SJSA1 (cell line): ENCODE measurements at places on chromosomes 13 and 19. TPM values are rescaled to one million over a fixed set of nuclear protein-coding genes. Genes with fewer than 3 reads are reported as not detected.

DNA sequence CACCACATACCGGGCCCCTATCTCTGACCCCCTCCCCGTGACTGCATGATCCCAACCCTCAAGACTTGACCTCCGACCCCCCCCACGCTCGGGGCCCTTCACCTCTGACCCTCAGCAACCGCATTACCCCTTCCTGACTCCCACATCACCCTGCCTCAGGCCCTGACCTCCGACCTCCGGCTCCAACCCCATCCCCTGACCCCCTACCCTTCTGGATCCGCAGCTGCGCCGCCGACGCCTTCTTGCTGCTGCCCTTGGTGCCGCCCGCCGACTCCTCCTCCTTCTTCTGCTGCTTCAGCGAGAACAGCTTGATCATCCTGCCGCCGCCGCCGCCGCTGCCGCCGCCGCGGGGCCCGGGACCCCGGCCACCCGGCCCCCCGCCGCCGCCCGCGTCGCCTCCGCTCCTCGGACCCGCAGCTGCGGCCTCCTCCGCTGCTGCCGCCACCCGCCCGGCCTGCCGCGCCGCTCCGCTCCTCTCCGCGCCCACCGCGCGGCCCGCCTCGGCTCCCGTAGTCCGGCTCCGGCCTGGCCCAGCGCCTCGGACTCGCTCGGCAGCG is at the start of gene UBE2M:
Gene UBE2M (minus strand): TSS at position 546 of the 557 bp plus-strand sequence. CDS start 230 bp downstream, at position 316.
- H3K4me3 ChIP-seq: peak within 1 kb of the TSS; percentile 69
- peak; percentile 62 for DNase-seq
- peaks cover 35% of the 10 kb centered on the region for H3K4me1 ChIP-seq
- peak within 1 kb of the TSS; percentile 89 for H3K27ac ChIP-seq
- H3K27me3 ChIP-seq: no peaks in the 10 kb centered on the region

DNA sequence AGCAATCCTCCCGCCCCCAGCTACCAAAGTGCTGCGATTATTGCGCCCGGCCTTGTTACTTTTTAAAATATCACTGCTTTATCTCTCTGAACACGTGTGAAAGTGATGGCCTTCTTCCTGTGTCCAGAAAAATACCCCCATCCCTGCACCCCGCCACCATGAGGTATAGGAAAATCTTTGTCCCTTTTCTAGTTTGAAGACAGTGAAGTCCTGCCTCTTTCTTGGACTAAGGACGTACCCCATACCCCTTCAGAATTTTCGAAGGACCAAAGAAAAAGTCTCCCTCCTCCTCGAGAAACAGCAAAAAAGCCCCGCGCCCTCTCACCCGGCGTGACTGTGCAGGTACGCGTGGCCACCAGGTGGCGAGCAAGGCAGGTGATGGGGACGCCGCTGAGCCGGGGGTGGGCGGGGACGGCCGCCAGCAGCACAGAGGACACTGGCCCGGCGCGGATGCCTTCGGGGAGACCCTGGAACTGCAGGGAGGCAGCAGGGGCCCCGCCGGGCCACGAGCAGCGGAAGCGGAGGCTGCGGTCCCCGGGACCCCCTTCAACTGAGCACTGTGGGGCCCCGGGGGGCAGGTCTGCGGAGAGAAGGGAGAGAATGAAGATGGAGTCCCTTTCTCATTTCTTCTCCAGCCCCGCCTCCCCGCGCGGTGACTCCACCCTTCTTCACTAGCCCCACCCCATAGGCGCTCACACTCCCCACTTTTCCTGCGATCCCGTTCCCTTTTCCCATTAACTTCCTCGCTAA is 3.2 kb downstream of the VSIG10L start:
- H3K27me3 ChIP-seq: peaks cover 8% of the 10 kb centered on the region; the same call in 1 of the 2 replicates
- no peak overlapping the region for H3K27ac ChIP-seq
- peak overlapping the region; percentile 48 for H3K4me3 ChIP-seq
- 0 out of 2 replicates have a peak, but pooled peaks cover 3% of the 10 kb centered on the region for H3K36me3 ChIP-seq
- H3K4me1 ChIP-seq: peaks cover 19% of the 10 kb centered on the region

- H3K27ac ChIP-seq: no peak overlapping the region
- no peaks in the 10 kb centered on the region for H3K36me3 ChIP-seq
- no peak overlapping the region for H3K4me3 ChIP-seq
- H3K27me3 ChIP-seq: peaks cover 28% of the 10 kb centered on the region
These were observed 4.6 kb downstream of the ICAM5 start for GRCh38 chr19:10294368-10294697.

GRCh38 chr13:92164822-92165221 is 766.4 kb downstream of the GPC5 start:
- 0 out of 2 replicates have a peak, but pooled peaks cover 6% of the 10 kb centered on the region for H3K27me3 ChIP-seq
- H3K27ac ChIP-seq: no peak overlapping the region
- H3K36me3 ChIP-seq: no peaks in the 10 kb centered on the region
- no peak overlapping the region for H3K4me3 ChIP-seq

DNA sequence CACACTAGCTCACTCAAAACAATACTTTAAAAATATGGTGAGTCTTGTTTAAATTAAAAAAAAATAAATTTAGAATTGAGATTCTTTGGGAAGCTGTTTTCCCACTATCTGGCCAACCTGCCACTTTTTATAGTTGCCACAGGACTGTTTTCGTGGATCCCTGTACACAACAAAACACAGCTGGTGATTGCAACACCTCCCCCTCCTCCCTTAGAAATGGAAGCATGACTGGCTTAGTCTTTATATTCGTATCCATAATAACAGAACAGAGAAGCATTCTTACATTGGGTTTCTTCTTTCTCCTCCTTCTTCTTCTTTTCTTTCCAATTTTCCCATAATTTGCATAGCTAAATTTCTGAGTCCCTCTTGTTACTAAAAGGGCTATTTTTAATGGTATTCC is 79.5 kb upstream of the GJB6 start:
- H3K4me1 ChIP-seq: no peaks in the 10 kb centered on the region
- H3K27ac ChIP-seq: no peak overlapping the region
- H3K27me3 ChIP-seq: no peaks in the 10 kb centered on the region
- H3K36me3 ChIP-seq: no peaks in the 10 kb centered on the region
- no peak for DNase-seq
- H3K4me3 ChIP-seq: no peak overlapping the region

DNA sequence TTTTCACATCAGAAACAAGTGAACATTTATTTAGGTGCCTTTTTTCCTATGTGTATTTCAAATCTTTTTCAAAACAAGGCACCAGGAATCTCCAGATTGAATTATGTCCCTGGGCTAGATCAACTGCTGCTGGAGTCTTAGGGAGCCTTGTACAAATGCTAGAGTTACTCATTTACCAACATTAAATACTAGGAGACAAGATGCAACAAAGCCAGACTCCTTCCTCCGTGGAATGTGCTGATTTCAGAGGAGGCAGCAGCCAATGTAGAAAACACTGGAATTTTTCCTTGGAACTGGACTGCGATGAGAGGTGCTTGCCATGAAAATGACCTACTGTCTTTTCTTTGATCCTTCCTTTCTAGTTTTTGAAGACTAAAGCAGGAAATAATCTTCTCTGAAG is 1514.7 kb upstream of the MIR17HG start:
- no peaks in the 10 kb centered on the region for H3K4me1 ChIP-seq
- no peaks in the 10 kb centered on the region for H3K27me3 ChIP-seq
- no peak overlapping the region for H3K4me3 ChIP-seq
- no peak for DNase-seq

- H3K4me3 ChIP-seq: no peak overlapping the region
- no peak for DNase-seq
- no peaks in the 10 kb centered on the region for H3K27me3 ChIP-seq
- no peaks in the 10 kb centered on the region for H3K4me1 ChIP-seq
These were observed 224.5 kb downstream of the EFNB2 start for GRCh38 chr13:106311004-106311403.

- H3K36me3 ChIP-seq: no peaks in the 10 kb centered on the region
- H3K27me3 ChIP-seq: peaks cover 40% of the 10 kb centered on the region
- no peak overlapping the region for H3K27ac ChIP-seq
- no peak for DNase-seq
- H3K4me1 ChIP-seq: no peaks in the 10 kb centered on the region
These were observed 218.7 kb downstream of the HS6ST3 start for GRCh38 chr13:96308568-96308967.

- H3K27me3 ChIP-seq: no peaks in the 10 kb centered on the region
- no peaks in the 10 kb centered on the region for H3K4me1 ChIP-seq
- H3K27ac ChIP-seq: no peak overlapping the region
- DNase-seq: no peak
- H3K4me3 ChIP-seq: no peak overlapping the region
These were observed 10.4 kb upstream of the ZNF586 start for GRCh38 chr19:57759096-57759495.

- no peaks in the 10 kb centered on the region for H3K4me1 ChIP-seq
- H3K4me3 ChIP-seq: no peak overlapping the region
- no peaks in the 10 kb centered on the region for H3K27me3 ChIP-seq
- no peak overlapping the region for H3K27ac ChIP-seq
- no peaks in the 10 kb centered on the region for H3K36me3 ChIP-seq
These were observed 299.5 kb downstream of the MZT1 start for GRCh38 chr13:72427757-72428528.

DNA sequence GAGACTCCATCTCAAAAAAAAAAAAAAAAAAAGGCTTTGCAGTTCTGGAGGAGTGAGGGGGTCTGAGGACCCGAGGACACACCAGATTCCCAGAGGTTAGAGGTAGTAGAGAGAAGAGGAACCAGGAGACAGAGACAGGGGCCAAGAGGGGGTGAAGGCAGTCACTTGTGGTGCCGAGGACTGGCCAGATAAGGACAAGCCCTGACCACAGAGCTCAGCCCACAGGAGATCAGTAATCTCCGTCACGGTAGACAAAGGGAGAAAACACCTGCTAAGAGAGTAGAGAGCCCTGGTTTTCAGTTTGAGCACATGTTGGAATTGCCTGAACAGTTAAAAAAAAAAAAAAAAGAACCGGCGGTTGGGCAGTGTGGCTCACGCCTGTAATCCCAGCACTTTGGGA is 1.7 kb upstream of the PRAM1 start:
- no peaks in the 10 kb centered on the region for H3K27me3 ChIP-seq
- H3K4me1 ChIP-seq: peaks cover 8% of the 10 kb centered on the region
- no peak for DNase-seq
- no peak overlapping the region for H3K4me3 ChIP-seq
- H3K27ac ChIP-seq: no peak overlapping the region
- no peaks in the 10 kb centered on the region for H3K36me3 ChIP-seq

DNA sequence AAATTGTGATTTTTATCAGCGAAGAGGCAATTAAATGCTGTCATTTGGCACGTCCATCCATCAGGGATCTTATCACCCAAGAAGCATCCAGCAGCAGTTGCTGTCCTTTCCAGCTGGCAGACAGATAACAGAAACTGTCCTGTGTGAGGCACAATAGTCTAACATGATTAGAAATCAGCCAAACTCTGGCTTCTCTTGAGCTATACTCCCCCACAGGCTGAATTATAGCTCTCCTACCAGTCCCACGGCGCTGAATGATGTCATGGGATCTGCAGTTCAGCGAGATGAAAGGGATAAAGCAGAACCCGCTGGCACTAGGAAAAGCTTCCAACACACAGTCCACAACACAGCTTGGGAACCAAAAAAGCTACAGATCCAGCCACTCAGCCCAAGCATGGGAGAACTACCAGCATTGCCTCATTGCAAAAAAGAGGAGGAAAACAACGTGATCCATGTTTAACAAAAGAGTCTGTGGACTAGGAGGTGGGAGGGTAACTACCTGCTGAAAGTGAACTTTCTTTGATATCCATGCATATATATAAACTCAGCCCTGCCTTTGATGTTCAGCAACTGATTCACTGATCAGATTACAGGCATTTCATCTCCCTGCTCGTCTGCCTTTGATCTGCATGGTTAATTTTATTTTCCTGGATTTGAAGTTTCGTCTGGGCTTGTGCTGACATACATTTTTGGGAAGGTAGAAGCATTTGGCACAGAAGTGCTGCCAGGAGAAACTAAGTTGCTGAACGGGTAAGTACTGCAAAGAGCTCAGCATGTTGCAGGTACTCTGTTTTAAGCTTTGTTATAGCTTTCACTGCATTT is at the start of gene TNFRSF19:
Gene TNFRSF19 (plus strand): TSS at position 314 of the 822 bp plus-strand sequence. CDS start 19,772 bp downstream, outside the sequence.
- no peaks in the 10 kb centered on the region for H3K36me3 ChIP-seq
- no peak within 1 kb of the TSS for H3K4me3 ChIP-seq
- peaks cover 13% of the 10 kb centered on the region for H3K27me3 ChIP-seq
- H3K4me1 ChIP-seq: no peaks in the 10 kb centered on the region
- DNase-seq: no peak

GRCh38 chr13:35144166-35144890 is 202.3 kb downstream of the NBEA start:
- no peak overlapping the region for H3K27ac ChIP-seq
- H3K27me3 ChIP-seq: no peaks in the 10 kb centered on the region
- H3K4me3 ChIP-seq: no peak overlapping the region
- no peaks in the 10 kb centered on the region for H3K4me1 ChIP-seq
- H3K36me3 ChIP-seq: no peaks in the 10 kb centered on the region
- DNase-seq: no peak

DNA sequence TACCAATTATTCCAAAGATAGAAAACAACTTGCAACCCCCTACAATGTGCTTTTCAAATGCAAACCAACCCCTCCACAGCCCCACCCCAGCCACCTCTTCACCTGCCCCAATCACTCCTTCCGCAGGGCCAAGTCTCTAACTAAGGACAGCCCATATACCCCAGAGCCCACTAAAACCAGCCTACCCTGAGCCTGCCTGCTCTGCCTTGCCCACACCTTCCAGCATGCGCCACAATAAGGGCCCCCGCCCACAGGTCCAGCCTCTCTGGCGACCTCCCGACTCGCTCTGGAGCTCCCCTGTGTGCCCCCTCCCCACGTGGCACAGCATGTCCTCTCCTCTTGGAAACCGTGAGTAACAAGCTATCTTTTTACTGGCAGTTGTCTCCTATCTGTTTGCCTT is 42.8 kb upstream of the MEDAG start:
- H3K4me1 ChIP-seq: peaks cover 28% of the 10 kb centered on the region
- no peaks in the 10 kb centered on the region for H3K36me3 ChIP-seq
- DNase-seq: no peak
- H3K27me3 ChIP-seq: no peaks in the 10 kb centered on the region
- no peak overlapping the region for H3K27ac ChIP-seq

OR10H1 gene
- total RNA-seq: not detected in 2 replicates

DACT3 gene
- total RNA-seq: 2.4 and 4.4 TPM in 2 replicates

ONECUT3 gene
- total RNA-seq: not detected in 2 replicates

PLEKHG2 gene
- total RNA-seq: 8.6 and 17.9 TPM in 2 replicates

EFNA2 gene
- not detected in 2 replicates for total RNA-seq

CALR3 gene
- not detected in 2 replicates for total RNA-seq

TFPT gene
- total RNA-seq: 31.7 and 48.5 TPM in 2 replicates

MCEMP1 gene
- not detected in 2 replicates for total RNA-seq

DHRS12 gene
- 1.3 and 5.9 TPM in 2 replicates for total RNA-seq

DDX39A gene
- total RNA-seq: 222 and 278 TPM in 2 replicates

PSPC1 gene
- 33.2 and 35.8 TPM in 2 replicates for total RNA-seq
